Esophagus muscularis mucosa (tissue), 4 donors: ENCODE measurements at places on chromosomes 16 and 17. TPM values are rescaled to one million over a fixed set of nuclear protein-coding genes. Genes with fewer than 3 reads are reported as not detected.

- no peak for DNase-seq
Observed at GRCh38 chr17:43143201-43143600, 18.0 kb upstream of the BRCA1 start.

DNA sequence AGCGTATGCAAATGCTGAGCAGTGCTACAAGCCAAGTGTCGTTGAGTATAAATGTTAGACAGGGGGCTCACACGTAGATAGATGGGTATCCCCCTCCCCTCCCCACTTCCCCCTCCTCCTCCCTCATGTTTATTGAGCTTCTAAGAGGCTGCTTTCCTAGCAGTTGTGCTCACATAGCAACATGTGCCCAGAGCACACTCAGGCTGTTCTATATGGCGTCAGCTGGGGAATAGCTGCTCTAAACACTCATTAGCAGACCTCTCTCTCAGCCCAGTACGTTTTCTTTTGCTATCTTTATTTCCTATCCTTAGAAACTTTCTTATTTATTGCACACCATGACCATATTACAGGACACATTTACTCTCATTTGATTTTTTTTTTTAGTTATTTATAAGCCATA, 1.8 kb downstream of the KCNJ2 start:
- DNase-seq = no peak

GRCh38 chr16:88358023-88358420, 24.7 kb upstream of the ZNF469 start:
- DNase-seq = no peak

The SLC12A3 gene
- total RNA-seq = not detected
